ENCODE measurements at places on chromosomes 7 and 10.

DNA sequence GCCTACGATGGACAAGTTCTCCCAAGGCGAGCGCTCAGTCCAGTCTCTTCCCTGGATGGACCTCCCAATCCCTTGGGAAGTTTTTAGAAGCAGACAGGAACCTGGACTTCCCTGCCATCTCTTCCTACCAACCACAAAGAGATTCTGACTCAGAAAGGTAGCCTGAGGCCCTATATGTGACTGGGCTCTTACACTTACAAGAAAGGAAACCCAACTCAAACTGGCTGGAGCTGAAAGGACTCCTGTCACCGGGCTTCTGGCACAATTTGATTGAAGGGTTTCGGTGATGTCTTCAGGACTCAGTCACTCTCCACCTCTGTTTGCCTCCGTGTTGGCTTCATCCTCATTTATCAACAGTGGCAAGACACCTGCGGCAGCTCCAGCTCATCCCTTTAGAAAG lies 3.7 kb upstream of the COL13A1 start:
- no peak for DNase-seq

GRCh38 chr10:26696786-26697162 lies 727 bp upstream of the PDSS1 start:
- DNase-seq: no peak

DNA sequence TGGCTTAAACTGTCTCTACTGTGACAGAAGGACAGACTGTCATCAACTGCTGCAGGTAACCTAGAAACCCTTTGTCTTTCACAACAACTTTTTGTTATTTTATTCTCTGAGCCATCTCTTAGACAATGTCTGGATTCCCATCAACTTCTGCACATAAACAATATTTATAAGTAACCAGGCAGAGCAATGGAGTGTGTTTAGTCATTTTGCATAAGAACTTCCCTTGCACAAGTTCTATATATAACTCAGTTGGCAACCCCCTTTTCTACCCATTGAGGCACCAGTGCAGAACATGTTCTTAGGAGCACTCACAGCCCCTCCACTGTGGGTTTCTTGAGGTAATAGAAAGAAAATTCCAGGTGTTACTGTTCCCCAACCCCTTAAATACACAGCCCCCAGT lies 65.0 kb upstream of the IL6 start:
- DNase-seq: no peak

GRCh38 chr10:17547060-17547459 lies 70.1 kb downstream of the HACD1 start:
- DNase-seq: no peak

DNA sequence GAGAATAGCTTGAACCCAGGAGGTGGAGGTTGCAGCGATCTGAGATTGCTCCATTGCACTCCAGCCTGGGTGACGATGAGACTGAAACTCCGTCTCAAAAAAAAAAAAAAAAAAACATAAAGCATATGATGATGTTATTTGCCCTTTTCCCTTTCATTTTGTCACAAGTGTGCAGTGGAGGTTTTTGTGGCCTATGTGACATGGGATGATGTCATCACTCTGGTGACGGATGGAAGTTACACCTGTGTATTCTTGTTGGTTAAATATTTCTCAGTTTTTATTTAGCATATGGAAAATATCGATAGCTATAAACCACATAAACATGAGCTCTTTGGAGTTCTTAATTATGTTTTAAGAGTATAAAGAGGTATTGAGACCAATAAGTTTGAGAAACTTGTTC lies 71.8 kb upstream of the EMX2 start:
- DNase-seq: no peak

DNA sequence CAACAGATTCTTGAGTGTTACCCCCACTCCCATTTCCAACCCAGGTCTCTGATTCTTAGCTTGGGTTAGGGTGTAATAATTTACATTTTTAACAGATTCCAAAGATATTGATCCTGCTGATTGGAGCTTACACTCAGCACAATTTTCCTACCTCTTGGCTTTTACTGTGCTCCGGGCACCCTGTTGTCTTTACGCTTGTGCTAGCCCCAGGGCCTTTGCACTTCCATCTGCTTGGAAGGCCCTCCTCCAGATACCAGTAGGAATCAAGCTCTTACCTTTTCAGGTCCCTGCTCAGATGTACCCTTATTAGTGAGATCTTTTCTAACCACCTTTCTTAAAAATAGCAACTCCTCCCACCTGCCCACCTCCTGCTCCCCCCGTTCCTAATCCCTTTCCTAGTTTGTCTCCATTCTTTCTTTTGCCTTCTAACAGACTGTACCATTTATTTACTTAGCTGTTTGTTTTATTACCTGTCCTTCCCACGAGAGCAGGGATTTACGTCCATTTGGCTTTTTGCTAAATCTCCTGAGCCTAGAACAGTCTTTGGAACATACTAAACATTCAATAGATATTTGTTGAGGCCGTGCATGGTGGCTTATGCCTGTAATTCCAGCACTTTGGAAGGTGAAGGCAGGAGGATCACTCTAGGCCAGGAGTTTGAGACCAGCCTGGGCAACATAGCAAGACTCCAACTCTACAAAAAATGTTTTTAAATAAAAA lies 316.3 kb downstream of the PRPF18 start:
- no peak for DNase-seq

- DNase-seq: no peak
These were observed 19.2 kb downstream of the ERCC6 start for GRCh38 chr10:49519717-49520116.

DNA sequence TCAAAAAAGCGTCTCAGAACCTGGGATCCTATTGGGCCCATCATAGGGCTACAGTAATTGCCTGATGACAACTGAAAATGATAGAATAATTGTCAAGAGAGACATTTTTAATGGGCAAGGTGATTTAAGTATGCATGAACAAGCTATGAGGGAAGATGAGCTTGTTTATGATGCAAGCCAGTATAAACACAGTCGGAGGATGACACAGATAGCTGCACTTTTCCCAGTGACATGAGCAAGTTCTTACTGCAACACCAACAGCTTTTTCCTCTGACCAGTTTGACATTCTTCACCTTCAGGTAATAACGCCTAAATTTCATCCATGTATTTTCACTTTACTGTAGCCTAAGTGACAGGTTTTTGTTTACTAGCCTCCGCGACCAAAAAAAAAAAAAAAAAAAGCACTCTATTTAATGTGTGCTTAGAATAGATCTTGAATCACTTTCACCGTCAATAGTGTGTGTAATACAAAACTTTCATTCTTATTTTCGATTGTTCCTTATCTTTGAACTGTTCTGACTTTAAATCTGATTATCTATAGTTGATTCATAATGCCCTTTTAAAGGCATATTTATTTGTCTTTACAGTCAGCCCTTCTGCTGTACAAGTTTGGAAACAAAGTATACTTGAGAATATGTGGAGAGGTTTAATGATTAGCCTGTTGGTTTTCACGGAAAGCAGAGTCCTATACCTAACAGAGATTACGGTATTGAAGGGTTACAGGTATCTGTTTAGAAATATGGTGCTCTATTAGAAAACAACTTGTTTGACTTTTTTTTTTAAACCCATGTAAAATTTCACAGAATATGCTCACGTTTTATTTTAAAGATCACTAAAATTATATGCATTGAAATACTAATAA lies 1.7 kb downstream of the FOXP2 start:
- no peak for DNase-seq

GRCh38 chr7:66140924-66141323 lies 26.3 kb downstream of the CRCP start:
- peak; percentile 0 for DNase-seq

DNA sequence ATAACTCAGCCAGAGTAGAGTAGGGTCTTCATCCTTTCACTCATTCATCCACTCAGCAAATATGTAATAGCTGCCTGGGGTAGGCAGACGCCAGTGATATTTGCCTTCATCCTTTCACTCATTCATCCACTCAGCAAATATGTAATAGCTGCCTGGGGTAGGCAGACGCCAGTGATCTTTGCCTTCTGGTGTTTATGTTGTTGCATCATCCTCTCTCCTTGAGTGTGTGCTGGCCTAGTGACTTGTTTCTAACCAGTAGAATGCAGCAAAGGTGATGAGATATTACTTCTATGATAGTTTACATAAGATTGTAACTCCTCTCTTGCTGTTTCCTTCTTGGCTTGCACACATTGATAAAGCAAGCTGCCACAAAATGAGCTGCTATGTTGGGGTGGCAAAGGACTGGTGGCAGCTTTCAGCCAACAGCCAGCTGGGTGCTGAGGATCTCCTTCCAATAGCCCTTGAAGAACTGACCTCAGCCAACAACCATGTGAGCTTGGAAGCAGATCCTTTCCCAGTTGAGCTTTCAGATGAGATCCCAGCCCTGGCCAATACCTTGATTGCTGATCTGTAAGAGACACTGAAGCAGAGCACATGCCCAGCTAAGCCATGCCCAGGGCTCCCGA lies 23.2 kb upstream of the MTPN start:
- DNase-seq: no peak

DNA sequence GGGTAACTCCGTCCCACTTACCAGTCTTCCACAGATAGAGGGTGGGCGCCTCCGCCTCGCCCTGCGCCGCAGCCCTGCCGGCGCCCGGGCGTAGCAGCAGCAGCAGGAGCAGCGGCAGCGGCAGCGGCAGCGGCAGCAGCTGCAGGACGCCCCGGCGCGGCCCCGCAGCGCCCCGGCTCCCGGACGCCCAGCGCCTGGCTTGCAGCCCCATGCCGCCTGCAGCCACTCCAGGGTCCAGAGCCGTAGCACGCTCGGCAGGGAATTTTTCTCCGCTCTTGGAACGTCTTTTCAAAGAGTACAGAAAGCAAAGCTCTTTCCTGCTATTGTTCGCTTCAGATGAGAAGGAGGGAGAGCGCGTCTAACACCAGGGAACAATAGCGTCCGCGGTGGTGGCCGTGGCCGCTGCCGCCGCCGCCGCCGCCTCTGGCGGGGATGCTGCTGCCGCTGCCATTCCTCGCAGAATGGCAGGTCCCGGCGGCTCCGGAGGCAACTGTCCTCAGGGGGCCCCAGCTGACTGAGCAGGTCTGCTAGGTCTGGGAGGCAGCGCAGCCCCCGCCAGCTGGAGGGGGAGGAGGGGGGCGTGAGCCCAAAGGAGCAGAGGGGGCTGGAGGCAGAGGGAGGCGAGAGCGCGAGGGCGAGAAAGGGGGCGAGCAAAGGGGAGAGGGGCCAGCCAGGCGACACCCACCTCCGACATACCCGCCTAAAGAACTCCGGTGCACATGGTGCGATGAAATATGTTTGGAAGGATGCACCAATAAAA lies at the start of gene THSD7A:
THSD7A (minus strand) TSS at position 463 of the 760 bp plus-strand sequence; CDS start at position 211, 252 bp downstream.
- DNase-seq: peak; percentile 69

- DNase-seq: no peak
These were observed 50.4 kb downstream of the NAMPT start for GRCh38 chr7:106234425-106234824.

GRCh38 chr7:77330169-77330882 lies 85.8 kb downstream of the GSAP start:
- peak; percentile 80 for DNase-seq

GRCh38 chr7:32023376-32023775 lies 46.8 kb downstream of the PDE1C start:
- no peak for DNase-seq

DNA sequence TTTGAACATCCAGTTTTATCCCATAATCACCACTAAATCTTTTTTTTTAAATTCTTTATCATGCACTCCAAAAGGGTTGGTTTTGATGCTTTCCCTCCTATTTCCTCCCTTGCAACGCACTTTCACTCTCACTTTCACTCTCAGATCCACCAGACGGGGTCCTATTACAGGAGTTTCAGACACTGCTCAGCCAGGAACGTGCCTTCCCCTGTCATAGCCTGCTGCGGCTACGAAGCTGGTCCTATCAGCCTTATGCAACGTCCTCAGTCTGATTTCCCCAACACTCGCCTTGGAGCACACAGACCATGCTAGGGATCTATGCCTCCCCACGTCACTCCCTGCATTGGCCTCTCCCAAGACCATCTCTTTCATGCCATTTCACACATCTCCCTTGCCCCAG lies 23.4 kb downstream of the ZPBP start:
- DNase-seq: no peak

DNA sequence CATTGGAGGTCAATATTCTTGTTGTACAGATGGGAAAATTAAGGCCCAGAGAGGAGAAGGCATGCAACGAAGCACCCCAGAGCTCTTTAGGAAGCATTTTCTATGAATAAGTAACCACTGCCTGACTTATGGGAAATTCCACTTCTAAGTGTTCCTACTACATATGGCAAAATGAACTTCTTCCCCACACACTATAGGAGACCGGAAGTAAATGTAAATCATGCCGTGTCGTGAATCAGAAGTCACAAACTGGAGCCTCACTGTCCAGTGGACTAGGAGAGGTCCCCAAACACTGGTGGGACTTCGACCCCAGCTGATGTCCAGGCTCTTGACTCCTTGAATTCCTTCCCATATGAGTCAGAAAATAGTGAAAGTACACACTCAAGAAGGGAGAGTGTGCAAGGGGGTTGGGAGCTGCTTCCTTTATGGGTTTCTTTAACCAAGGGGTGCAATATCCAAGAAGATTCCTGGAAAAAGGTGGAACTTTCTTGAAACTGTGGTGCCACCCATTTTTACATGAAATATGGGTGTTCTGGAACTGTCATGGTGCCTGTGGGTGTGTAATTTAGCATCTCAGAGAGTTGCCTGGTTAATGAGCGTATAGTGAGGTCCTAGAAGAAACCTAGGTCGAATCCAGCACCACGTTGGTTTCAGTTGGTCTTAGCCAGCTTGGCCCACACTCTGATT lies 6.7 kb downstream of the RASSF4 start:
- no peak for DNase-seq

DNA sequence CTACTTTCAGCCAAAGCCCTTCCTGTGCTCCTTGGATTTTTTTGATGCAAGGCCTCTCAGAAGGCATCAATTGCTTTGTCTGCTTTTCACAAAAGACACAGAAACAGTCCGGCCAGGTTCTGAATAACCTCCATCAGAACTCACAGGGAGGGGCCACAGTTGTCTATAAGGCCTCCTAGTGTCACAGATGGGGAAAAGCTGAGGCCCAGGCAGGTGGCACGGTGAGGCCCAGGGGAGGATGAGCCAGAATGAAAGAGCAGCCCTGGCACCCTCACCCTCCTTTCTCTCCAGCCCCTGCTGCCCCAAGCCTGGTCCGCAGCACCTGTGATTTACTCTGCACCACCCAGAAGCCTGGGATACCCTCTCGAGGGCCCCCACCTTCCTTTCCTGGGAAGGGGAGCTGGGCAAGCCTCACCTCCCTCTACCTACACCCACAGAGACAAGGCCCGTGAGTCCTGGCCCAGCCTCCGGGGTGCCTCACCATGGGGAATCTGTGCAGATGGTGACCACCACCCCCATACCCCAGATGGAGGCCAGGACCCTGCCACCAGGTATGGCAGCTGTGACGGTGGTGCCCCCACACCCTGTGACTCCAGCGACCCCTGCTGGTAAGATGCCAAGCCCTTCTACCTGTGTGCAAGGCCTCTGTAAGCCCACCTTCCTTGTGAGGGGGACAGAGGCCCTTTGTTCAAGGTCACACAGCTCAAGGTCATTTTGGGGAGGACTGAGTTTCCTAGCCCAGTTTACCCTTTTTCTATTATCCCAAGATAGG lies 26.2 kb upstream of the ZNF467 start:
- DNase-seq: no peak

- no peak for DNase-seq
These were observed 76.1 kb upstream of the LYZL2 start for GRCh38 chr10:30705625-30706149.

DNA sequence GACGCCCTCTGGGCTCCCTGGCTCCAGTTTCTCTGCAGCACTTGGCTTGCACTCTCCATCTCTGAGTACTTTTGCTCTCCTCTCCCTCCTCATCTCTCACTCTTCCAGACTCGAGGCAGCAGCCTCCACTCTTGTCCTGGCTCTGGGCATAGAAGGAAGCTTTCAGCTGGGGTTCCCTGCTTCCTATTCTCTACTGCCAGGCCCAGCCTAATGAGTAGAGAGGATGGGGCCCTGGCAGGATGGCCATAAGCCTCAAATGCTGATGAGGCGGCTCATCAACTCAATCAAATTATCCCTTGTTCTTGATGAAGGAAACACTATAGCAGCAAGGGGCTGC lies 55.8 kb downstream of the NEURL1 start:
- DNase-seq: no peak

GRCh38 chr10:34374356-34375045 lies 440.6 kb downstream of the PARD3 start:
- DNase-seq: no peak

All from DMS153 (cell line).